ENCODE measurements at places on chromosomes 13 and 19. TPM values are rescaled to one million over a fixed set of nuclear protein-coding genes. Genes with fewer than 3 reads are reported as not detected.

Gene OR4F17
- total RNA-seq = not detected

Gene CGB7
- not detected for total RNA-seq

Gene TNFSF9
- total RNA-seq = 0.43 TPM

Gene PRR36
- total RNA-seq = 0.20 TPM

Gene LRRC4B
- total RNA-seq = not detected
